ENCODE measurements at places on chromosomes 7 and 10.
A peak's percentile ranks its signal among the peaks of the same experiment; 100 is the strongest.

- no peak for DNase-seq
These were observed 465.0 kb downstream of the GRID1 start for GRCh38 chr10:85901599-85901998.

DNA sequence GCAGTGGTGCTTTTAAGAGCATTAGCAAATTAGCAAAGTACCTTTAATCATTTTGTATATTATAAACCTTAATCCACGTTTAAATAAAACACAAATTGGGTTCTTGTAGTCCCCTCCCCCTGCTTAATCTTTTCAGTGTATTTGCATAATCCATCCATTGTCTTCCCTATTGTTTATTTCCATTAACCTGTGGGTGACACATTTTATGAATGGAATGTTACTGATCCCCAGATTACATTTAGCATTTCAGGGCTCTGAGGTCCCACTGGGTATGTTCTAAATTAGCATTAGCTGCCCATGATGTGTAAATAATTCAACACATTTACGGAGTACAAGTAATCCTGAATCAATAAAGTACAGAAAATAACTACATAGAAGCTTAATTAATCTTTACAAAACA is 138.4 kb upstream of the FEZF1 start:
- DNase-seq, result no peak

- DNase-seq, result no peak
These were observed 152.3 kb downstream of the CPED1 start for GRCh38 chr7:121140790-121141189.

GRCh38 chr7:5478568-5479430 is 55.2 kb upstream of the TNRC18 start:
- DNase-seq, result no peak

DNA sequence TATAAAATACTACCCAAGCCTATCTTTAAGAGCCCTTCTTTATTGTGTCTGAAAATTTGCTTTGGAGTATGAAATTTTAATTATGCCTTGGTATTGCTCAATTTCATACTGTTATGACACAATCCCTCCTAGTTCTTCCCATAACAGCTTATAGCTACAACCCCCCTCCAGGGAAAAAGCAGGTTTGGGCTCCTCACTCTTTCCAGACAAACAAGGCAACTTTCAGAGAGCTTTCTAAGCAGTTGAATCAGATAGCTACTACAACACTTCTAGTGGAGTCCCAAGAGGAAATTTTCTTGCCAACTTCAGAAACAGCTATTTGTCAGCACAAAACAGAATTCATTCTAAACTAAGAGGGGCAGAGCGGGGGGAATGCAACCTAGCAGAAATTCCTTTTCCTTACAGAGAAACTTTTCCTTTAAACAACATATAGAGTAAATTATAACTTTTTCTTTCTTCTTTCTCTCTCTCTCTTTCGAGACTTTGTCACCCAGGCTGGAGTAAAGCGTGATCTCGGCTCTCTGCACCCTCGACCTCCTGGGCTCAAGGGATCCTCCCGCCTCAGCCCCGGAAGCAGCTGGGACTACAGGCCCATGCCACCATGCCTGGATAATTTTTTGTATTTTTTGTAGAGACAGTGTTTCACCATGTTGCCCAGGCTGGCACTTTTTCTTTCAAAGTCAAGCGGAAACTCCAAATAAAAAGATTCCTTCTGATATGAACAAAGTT is 26.0 kb upstream of the JMJD1C start:
- peak; percentile 76 for DNase-seq

- DNase-seq, result no peak
These were observed 128.4 kb downstream of the GRK5 start for GRCh38 chr10:119335671-119336353.

GRCh38 chr10:101311185-101312066 is 42.5 kb upstream of the BTRC start:
- no peak for DNase-seq

DNA sequence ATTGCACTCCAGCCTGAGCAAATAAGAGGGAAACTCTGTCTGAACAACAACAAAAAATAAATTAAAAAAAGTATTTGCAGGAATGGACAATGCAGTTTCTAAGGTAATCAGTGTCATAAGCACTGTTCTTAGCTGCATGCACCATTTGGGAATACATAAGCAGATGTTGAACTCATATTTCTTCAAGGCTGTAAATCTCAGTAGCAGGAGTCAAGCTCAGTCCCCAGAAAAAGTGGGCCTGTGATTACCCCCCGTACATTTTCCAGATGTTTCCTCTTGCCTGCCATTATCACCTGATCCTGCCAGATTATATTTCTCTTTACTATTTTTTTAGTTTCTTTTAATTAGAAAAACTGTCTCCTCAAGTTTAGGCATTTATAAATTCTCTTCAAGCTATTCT is 667.6 kb upstream of the ANKRD30A start:
- DNase-seq, result no peak

- peak; percentile 75 for DNase-seq
These were observed 109.5 kb upstream of the TMEM72 start for GRCh38 chr10:44801383-44802327.
